Activated T-helper 17 cell treated with anti-CD3 and anti-CD28 coated beads, Interleukin-2, amount 50 U/mL, for 72 hours (primary cell): ENCODE measurements at places on chromosomes 7 and 10. TPM values are rescaled to one million over a fixed set of nuclear protein-coding genes. Genes with fewer than 3 reads are reported as not detected.

The NUTM2B gene
- 0.26 TPM for total RNA-seq

The NUTM2E gene
- not detected for total RNA-seq

The ASZ1 gene
- total RNA-seq = not detected

The TMEM196 gene
- total RNA-seq = not detected

The CHAT gene
- total RNA-seq = not detected

The LRMDA gene
- not detected for total RNA-seq

The HPS1 gene
- 49.1 TPM for total RNA-seq

The TMEM209 gene
- 39.9 TPM for total RNA-seq

The SAP25 gene
- 12.9 TPM for total RNA-seq

The HYAL4 gene
- total RNA-seq = not detected

The LIPN gene
- not detected for total RNA-seq

The MMD2 gene
- total RNA-seq = not detected

The GPC2 gene
- 4.9 TPM for total RNA-seq

The SPAG6 gene
- not detected for total RNA-seq

The TES gene
- 79.4 TPM for total RNA-seq

The KLF14 gene
- total RNA-seq = not detected

The MPP7 gene
- total RNA-seq = 2.9 TPM

DNA sequence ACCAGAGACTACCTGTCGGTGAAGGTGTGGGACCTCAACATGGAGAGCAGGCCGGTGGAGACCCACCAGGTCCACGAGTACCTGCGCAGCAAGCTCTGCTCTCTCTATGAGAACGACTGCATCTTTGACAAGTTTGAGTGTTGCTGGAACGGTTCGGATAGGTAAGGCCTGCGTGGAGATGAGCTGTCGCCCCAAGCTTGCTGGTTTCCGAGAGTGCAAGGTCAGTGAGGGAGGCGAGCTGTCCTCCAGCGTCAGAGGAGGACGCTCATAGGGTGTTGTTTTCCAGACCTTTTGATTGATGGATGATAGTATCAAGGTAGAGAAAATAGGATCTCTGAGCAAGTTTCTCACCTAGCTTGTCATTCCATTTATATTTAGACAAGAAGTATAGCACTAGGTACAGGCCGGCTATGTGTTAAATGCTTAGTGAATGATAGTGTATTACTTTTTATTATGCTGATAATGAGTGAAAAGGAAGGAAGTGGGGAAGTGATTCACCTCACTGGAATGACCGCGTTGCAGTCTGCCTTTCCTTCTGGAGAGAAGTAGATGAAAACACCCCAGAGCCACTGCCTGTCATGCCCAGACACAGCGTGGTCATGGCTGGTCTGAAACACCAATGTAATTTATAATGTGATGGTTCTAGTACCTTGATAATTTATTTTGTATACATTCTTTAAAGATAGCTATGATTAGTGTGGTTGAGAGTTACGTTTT is 33.9 kb downstream of the BNIP3 start:
- no peak for ATAC-seq

- ATAC-seq = no peak
Observed at GRCh38 chr10:19658622-19659233, 157.5 kb upstream of the PLXDC2 start.

GRCh38 chr10:77700086-77700485 is 62.5 kb upstream of the KCNMA1 start:
- ATAC-seq = no peak

GRCh38 chr7:38759028-38759427 is 127.9 kb upstream of the AMPH start:
- ATAC-seq = no peak

DNA sequence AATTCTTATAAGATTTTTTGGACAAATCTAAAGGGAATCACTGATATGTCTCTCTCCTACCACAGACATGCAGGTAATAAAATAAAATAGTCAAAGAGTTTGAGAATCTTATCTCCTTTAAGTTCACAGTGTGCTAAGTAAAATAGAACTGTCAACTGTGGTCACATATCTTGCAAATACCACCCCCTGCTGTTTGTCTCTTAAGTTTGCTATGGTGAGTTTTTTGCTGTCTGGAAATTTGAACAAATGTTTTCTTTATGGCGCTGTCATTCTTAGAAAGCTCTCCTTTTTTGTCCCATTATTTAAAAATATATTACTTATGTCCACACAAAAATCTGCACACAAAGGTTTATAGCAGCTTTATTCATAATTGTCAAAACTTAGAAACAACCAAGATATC is 19.6 kb downstream of the GIMAP5 start:
- no peak for ATAC-seq

GRCh38 chr10:43305876-43306275 is 39.0 kb upstream of the RASGEF1A start:
- peak; percentile 44 for ATAC-seq

GRCh38 chr7:93923296-93923695 is 1.8 kb downstream of the GNG11 start:
- ATAC-seq = no peak

DNA sequence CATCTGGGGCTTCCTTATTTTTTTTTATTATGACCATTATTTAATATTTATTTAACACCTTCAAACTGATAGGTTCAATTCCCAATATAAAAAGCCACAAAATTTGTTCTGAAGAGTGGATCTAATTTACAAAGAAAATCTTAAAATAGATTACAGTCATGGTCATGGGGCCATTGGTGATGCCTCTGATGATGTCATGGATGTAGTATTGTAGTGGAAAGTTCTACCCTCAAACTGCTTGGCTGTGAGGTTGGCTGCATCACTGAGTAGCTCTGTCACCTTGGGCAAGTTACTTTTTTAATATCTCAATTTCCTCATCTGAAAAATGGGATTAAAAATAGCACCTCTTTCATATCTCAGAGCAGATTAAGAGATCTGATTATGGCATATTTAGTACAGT is 128.5 kb downstream of the DKK1 start:
- no peak for ATAC-seq

DNA sequence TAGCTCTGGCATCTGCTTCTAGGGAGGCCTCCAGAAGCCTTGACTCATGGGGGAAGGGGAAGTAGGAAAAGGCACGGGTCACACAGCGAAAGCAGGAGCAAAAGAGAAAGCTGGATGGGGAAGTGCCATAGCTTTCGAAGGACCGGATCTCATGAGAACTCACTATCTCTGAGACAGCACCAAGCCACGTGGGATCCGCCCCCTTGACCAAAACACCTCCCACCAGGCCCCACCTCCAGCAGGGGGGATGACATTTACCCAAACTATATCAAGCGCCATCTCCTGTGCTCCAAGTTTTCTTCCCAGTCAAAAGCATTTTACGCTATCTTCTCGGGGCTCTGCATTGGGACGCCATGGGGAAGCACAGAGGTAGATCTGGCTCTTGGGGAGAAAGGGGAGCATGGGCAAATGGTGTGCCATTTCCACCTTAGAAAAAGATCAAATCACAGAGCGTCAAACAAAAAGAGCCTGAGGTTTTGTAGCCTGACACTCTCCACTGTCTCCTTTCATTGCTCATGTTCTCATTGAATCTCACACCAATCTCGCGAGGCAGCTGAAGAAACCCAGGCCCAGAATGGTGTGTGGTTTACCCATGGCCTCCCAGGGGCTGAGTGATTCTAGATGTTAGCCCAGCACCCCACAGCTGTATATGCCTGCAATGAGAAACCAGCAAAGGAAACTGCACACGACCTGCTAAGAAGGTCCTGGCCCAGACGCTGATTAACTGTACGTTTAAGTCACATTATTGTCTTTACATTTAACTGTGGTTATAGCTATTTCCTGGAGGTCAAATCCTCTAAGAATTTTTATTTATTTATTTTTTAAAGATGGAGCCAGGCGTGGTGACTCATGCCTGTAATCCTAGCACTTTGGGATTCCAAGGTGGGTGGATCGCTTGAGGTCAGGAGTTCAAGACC is 8.1 kb upstream of the OLAH start:
- ATAC-seq = no peak

- ATAC-seq = no peak
Observed at GRCh38 chr7:56007891-56008290, 43.4 kb downstream of the PSPH start.

GRCh38 chr10:29617880-29618340 is 16.9 kb downstream of the SVIL start:
- no peak for ATAC-seq

DNA sequence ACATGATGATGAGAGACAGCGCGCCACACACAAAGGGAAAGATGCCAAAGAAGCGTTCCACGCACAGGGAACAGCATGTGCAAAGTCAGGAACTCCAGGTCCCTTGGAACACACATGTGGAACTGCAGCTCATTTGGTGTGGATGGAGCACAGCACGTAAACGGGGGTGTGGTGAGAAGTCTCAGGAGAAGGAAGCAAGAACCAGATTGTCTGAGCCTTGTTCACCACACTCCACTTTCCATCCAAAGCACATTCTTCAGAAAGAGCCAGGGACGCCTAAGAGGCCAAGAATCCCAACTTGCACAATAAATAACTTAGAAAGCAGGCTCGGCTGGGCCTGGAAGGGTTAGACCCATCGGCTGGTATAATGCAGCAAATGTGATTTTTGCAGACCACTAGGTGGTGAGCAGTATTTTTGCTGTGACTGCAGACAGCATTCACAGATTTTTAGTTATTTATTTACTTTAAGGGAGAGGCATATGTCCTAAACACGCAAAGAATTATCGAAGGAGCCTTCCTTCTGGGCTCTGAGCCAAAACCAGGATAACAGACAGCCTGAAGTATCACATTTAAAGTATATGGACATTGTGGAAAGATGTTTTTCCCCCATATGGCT is 27.9 kb upstream of the ASCC1 start:
- no peak for ATAC-seq

DNA sequence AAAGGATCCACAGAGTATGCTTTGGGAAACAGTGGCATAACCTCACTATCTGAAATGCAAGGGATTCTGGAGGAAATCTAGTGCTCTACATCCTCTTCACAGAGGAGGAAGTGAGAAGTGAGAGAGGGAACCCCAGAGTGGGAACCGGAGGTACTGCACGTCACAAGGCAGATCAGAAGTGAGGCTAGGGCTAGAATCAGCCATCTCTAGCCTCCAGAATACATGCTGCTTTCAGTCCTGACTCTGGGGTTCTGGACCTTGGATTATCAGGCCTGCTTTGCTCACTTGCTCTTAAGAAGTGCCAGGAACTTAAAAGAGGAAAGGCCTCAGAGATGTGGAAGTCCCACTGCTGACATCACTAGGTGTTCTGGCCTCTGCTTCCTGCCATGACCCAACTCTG is 25.7 kb downstream of the ZNF503 start:
- ATAC-seq = no peak

DNA sequence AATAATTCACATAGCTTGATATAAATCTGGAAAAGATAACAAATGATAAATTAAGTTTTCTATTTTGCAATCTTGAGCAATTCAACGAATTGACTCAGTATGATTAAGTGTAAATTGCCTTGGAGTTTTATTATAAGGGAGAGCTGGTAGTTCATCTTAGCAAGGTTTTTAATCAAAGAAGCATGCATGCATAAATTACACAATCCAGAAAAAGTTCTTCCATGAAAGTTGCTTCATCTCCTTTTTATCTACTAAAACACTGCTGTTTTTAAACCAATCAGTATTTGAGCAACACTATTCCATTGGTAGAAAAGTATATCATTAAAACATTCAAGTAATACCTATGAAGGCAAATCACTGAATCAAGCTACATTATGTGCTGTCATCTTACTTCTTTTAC is 47.6 kb downstream of the POT1 start:
- ATAC-seq = no peak

DNA sequence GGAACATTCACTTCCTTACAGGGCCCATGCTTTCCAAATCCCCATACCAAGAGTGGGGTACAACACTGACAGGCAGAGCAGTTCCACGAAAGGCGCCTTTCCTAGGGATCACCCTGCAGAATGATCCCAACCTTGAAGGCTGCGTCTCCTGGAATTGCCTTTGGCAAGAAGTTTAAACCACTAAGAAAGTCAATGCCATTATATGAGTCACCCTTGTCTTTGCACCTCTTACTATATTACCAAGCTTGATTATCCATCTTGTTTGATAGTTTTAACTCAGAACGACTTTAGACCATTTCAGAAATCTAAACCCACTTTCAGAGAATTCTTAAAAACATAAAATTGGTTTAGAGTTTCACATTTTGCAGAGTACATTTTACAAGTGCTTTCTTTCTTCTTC is 282.1 kb downstream of the ARHGAP12 start:
- no peak for ATAC-seq

GRCh38 chr7:150342121-150342408 is 636 bp upstream of the RARRES2 start:
- ATAC-seq = no peak

- ATAC-seq = no peak
Observed at GRCh38 chr10:44049301-44050015, 335.4 kb downstream of the CXCL12 start.
